ENCODE measurements at places on chromosomes 12 and 14.

GRCh38 chr14:105844047-105844630, 317.8 kb downstream of the TMEM121 start:
- DNase-seq = no peak

- peak; percentile 17 for DNase-seq
These were observed 16.8 kb downstream of the OR4K1 start for GRCh38 chr14:19947413-19948090.

DNA sequence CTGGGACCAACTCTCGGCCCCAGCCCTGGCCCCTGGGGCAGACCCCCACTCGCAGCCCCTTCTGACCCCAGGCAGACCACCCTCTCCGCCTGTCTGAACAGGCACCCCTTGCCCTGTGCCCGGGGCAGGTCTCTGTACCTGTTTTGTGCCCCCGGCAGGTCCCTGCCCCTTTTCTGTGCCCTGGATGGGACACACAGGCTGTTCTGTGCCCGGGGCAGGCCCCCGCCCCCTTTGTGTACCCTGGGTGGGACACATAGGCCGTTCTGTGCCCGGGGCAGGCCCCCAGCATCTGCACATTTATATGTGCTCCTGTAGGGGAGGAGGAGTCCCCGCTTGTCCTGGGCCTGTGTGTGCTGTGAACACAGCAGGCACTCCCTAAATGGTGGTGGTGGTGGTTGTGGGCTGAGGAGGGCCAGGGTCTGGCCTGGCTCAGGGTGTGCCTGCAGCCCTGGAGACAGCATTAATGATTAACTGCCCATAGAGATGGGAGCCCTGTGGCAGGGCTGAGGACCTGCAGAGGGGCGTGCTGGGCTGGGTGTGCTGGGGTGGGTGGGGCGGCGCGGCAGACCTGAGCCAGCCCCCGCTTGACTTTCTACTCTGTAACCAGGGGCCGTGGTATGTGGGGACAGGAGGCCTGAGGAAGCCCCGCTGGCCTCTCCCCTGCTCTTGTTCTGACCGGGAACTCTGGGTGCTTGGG, 3.7 kb downstream of the FBRSL1 start:
- DNase-seq = no peak

DNA sequence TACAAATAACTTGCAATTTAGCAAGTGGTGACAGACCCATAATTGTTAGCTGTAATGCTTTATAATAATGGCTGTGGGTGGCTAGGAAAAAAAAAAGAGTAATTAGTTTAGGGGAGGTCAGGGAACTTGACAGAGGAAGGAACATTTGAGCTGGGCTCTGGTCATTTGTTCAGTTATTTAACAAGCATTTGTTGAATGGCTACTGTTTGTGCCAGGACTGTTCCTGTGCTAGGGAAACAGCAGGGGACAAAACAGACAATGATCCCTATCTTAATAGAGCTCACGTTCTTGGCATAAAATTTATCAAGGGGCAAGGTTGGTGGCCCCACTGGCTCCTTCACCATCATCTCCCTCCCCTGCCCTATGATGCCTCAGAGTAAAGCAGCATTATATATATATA, 18.5 kb downstream of the CHST11 start:
- DNase-seq = no peak

- DNase-seq = no peak
These were observed 39.7 kb upstream of the PCED1B start for GRCh38 chr12:47039756-47040155.

All from SW 1271 (cell line).